Body of pancreas (tissue), 4 donors: ENCODE measurements at places on chromosomes 7 and 10. TPM values are rescaled to one million over a fixed set of nuclear protein-coding genes. Genes with fewer than 3 reads are reported as not detected.

Gene UCMA
- not detected for total RNA-seq

Gene ODAD2
- 0.66 TPM for total RNA-seq

Gene KCNIP2
- 13.5 TPM for total RNA-seq

Gene MYL10
- not detected for total RNA-seq

- DNase-seq = peak; percentile 51
- peak overlapping the region; percentile 85 for H3K27ac ChIP-seq
- peaks cover 12% of the 10 kb centered on the region for H3K4me1 ChIP-seq
- H3K27me3 ChIP-seq = no peaks in the 10 kb centered on the region
Measured at GRCh38 chr10:69061305-69062161, 26.4 kb upstream of the SRGN start.

GRCh38 chr7:28336806-28337205, 75.5 kb upstream of the CREB5 start:
- no peak overlapping the region for H3K27ac ChIP-seq
- H3K4me1 ChIP-seq = no peaks in the 10 kb centered on the region
- H3K36me3 ChIP-seq = no peaks in the 10 kb centered on the region
- DNase-seq = no peak

DNA sequence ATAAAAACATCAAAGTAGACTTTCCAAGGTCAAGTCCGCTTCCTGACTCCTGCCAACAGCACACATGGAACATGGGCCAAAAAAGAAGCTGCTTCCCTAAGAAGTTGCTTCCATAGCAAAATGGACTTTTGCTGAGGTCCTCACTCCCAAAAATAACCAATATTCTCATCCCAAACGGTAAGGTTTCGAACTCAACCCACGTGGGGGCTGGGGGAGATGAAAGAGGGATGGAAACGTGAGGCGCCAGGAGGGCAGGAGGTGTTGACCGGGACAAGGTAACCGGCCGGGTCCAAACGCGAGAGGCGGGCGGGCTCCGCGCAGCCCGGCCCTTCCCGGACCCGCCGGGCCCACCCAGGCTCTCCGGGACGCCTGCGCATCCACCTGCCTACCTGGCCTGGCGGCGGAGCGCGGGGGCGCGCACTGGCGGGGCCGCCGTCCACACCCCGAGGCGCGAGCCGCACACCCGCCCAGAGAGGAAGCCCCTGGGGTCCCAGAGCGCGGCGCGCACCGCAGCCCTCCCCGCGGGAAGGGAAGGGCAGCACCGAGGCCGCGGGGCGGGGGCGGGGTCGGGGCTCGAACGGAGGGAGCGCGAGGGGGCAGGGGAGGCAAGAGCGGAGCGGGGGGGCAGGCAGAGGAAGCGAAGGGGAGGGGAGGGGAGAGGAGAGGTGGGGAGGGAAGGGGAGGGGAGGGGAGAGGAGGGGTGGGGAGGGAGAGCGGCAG, 742 bp downstream of the LMBR1 start:
- peaks cover 14% of the 10 kb centered on the region for H3K4me1 ChIP-seq
- H3K27ac ChIP-seq = peak overlapping the region; percentile 97
- H3K27me3 ChIP-seq = no peaks in the 10 kb centered on the region
- DNase-seq = peak; percentile 57

- no peak for DNase-seq
- no peaks in the 10 kb centered on the region for H3K27me3 ChIP-seq
- no peak overlapping the region for H3K27ac ChIP-seq
- H3K4me3 ChIP-seq = no peak overlapping the region
Measured at GRCh38 chr7:129607471-129608120, 3.9 kb upstream of the NRF1 start.

DNA sequence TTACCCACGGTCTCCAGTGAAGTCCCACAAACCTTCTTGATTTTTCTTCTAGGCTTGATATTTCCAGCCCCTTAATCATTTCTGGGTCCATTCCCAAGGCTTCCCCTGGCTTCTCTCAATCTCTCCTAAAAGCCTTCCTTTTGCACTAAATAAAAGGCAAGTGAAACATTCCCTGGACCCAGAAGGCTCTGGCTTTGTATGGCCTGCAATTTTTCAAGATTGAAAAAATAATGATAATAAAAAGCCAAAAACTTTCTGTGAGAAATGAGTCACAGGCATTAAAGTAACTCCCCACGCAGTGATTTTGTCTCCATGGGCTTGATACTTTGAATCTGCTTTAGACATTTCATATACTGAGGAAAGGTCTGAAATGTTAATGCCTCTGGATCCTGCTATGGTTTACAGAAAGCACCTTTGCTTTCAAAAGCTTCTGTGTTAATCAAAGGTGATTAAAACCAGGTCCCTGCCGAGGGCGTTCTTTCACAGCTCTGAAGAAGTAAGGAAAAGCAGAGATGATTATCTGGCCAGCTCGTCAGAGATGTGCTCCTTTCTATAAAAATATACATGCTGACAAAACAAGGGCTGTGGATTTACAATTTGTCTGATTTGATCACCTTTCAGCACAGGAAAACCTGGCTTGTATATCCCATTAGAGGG, 118.9 kb upstream of the TMEM72 start:
- DNase-seq = no peak
- no peak overlapping the region for H3K4me3 ChIP-seq
- H3K36me3 ChIP-seq = no peaks in the 10 kb centered on the region
- no peaks in the 10 kb centered on the region for H3K4me1 ChIP-seq

DNA sequence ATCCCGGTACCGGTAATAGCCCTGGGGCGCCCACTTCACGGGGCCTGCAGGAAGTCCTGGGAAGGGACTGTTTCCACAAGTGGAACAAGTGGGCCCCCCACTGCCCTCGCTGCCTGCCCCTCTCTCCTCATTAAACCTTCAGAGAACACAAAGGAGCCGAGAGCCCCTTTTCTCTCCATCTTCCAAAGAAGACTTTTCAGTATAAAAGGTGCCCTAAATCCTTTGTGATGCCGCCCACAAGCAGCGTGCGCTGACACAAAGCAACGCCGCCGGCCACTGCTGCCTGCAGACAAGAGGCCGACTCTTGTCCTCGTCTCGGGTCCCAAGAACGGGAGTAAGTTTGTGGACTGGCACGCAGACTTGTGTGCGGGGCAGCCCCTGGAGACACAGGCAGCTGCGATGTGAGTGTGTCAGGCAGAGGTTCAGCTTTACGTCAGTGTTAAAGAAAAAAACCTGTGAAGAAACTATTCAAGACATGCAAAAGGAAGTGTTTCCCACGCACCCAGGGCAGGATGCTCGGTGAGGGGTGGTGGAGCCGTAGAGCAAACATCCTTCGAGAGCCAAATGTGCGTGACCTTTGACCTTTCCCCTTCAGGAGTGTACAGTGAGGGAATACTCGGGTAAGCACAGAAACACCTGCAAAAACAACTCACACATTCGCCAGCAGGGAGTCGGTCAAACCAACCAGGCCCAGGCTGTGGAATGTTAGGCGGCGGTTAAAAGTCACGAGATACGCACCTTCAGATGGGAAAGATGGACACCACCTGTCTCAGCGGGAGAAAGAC, 118.2 kb downstream of the VIPR2 start:
- no peaks in the 10 kb centered on the region for H3K27me3 ChIP-seq
- no peak overlapping the region for H3K4me3 ChIP-seq
- peaks cover 17% of the 10 kb centered on the region for H3K4me1 ChIP-seq
- DNase-seq = no peak
- no peak overlapping the region for H3K27ac ChIP-seq
- no peaks in the 10 kb centered on the region for H3K36me3 ChIP-seq

GRCh38 chr10:129544205-129545202, 77.5 kb downstream of the MGMT start:
- H3K4me3 ChIP-seq = no peak overlapping the region
- no peaks in the 10 kb centered on the region for H3K4me1 ChIP-seq
- no peaks in the 10 kb centered on the region for H3K27me3 ChIP-seq
- peak; percentile 7 for DNase-seq

- H3K27me3 ChIP-seq = no peaks in the 10 kb centered on the region
- H3K4me3 ChIP-seq = no peak overlapping the region
- H3K36me3 ChIP-seq = no peaks in the 10 kb centered on the region
- no peak overlapping the region for H3K27ac ChIP-seq
- H3K4me1 ChIP-seq = peaks cover 22% of the 10 kb centered on the region
Measured at GRCh38 chr10:6146013-6146785, 56.5 kb upstream of the PFKFB3 start.

DNA sequence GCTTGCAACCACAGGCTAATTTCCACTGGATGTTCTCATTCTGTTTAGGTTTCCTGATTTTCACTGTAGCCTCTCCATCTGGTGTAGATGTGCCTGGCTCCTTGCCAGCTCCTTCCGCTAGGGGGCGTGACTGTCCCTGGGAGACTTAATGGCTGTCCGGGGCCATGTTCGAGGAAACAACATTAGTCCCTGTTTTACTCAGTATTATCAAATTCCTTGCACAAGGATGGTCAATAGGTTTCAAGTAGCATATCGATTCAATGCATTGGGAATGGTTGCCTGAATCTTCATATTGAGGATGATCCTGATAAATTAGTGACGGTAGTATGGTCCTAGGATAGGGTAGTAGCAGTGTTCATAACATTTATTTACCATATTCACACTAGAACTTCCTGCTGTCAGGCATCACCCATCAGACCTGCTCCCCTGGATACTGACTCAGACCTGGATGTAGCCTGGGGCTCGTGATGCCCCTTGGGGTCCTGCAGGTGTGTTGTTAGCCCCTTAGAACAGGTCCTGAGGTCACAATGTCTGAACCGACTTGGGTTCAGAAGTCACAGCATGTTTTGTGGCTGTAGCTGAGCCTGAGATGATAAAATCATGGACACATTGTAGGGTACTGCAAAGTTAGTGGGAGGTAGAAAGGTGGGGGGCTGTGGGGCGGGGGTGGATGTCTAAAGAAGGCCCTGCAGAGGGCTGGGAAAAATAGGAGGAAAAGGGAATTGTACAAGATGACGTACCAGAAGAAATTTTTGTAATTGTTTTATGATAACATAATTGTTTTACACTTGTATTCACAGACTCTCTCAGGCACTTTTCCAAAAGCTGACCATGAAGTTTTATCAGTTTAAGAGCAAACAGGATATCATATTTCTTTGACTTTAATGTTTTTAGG, 8.9 kb upstream of the EXOC6 start:
- DNase-seq = peak; percentile 46
- peaks cover 12% of the 10 kb centered on the region for H3K4me1 ChIP-seq
- H3K36me3 ChIP-seq = no peaks in the 10 kb centered on the region
- H3K27ac ChIP-seq = no peak overlapping the region
- H3K27me3 ChIP-seq = no peaks in the 10 kb centered on the region
- H3K4me3 ChIP-seq = no peak overlapping the region

- peak; percentile 31 for DNase-seq
- H3K27me3 ChIP-seq = no peaks in the 10 kb centered on the region
- H3K4me3 ChIP-seq = no peak overlapping the region
- no peaks in the 10 kb centered on the region for H3K36me3 ChIP-seq
Measured at GRCh38 chr7:66013938-66014337, 31.9 kb upstream of the GUSB start.

DNA sequence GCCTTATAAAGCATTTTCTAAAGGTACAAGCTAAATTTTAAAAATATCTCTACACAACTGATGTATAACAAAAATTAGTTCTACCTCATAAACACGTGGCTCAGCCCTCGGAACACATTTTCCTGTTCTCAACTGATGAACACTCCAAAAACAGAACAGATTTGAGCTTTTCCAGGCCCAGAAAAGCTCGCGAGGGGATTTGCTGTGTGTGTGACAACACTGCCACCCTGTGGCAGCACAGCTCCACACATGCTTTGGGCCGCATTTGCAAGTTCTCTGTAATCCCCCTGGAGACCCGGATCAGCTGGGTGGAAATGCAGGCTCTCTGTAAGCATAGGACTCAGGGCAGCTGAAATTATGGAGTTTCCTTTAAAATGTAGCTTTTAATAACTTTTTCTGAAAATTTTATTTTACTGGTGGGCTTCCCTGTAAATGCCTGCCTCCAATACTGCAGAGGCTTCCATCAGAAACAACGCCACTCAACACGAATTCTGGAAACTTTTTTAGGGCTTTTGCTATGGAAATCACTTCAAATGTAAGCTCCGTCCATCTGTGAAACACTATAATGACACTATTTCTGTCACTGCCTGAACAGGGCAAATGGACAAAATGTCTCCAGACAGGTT, 155.5 kb downstream of the COBL start:
- H3K27me3 ChIP-seq = no peaks in the 10 kb centered on the region
- no peaks in the 10 kb centered on the region for H3K36me3 ChIP-seq
- no peak overlapping the region for H3K27ac ChIP-seq
- no peaks in the 10 kb centered on the region for H3K4me1 ChIP-seq
- no peak overlapping the region for H3K4me3 ChIP-seq
- DNase-seq = peak; percentile 71

DNA sequence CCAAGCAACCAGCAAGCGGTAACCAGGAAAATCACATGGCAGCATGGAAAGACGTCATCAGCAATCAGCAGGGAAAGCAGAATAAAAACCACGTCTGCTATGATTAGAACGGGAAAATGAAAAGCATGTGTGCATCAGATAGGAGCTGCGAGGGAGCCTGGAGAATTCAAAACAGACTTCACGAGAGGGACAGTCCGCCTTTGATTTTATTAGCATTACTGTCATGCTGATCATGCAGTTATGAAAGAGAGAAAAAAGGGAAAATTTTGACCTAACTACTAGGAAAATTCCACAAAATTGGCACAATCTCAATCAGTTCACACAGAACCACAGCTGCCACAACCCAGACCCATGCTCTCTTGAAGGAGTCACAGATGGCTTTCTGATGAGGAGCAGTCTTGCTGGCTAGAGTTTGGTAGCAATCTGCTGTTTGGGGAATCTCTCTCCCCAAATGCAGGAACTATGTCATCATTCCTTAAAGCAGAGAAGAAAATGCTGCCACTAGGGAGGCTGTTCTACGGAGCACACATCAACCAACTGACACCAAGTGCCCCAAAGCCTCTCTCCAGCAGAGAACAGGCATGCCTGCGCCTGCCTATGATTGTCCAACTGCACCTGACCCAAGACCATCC, 295.9 kb downstream of the TNS3 start:
- H3K4me1 ChIP-seq = no peaks in the 10 kb centered on the region
- no peaks in the 10 kb centered on the region for H3K27me3 ChIP-seq
- H3K36me3 ChIP-seq = peaks cover 48% of the 10 kb centered on the region
- DNase-seq = no peak
- H3K27ac ChIP-seq = no peak overlapping the region

GRCh38 chr7:44387389-44387788, 62.0 kb upstream of the CAMK2B start:
- DNase-seq = no peak
- H3K27ac ChIP-seq = no peak overlapping the region
- no peaks in the 10 kb centered on the region for H3K4me1 ChIP-seq
- H3K36me3 ChIP-seq = no peaks in the 10 kb centered on the region
- no peaks in the 10 kb centered on the region for H3K27me3 ChIP-seq

DNA sequence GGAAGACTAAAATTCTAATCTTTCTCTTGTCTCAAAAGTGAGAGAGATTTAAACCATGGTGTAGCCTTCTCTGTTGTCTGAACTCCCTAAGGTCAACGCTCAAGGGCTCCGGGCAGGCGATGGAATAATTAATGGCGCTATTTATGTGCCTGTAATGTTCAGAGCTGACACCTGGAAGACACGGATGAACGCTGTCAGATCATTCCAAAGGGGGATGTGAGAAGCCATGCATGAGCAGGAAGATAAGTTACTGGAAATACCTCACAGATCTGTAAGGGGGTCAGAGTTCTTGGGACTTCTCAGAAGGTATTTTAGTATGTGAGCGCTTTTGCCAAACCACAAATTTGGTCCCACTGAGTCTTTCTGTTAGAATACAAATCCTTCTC, 73.3 kb upstream of the MTPN start:
- DNase-seq = no peak
- H3K27me3 ChIP-seq = no peaks in the 10 kb centered on the region
- no peaks in the 10 kb centered on the region for H3K36me3 ChIP-seq
- no peak overlapping the region for H3K4me3 ChIP-seq

GRCh38 chr7:44099669-44100068, 4.5 kb upstream of the AEBP1 start:
- no peaks in the 10 kb centered on the region for H3K27me3 ChIP-seq
- no peak overlapping the region for H3K27ac ChIP-seq
- no peaks in the 10 kb centered on the region for H3K36me3 ChIP-seq

- DNase-seq = no peak
- no peaks in the 10 kb centered on the region for H3K27me3 ChIP-seq
- H3K4me3 ChIP-seq = no peak overlapping the region
- no peaks in the 10 kb centered on the region for H3K36me3 ChIP-seq
Measured at GRCh38 chr10:37680243-37680683, 177.1 kb downstream of the ZNF248 start.
